ENCODE measurements at places on chromosomes 6 and 20.
A peak's percentile ranks its signal among the peaks of the same experiment; 100 is the strongest.

DNA sequence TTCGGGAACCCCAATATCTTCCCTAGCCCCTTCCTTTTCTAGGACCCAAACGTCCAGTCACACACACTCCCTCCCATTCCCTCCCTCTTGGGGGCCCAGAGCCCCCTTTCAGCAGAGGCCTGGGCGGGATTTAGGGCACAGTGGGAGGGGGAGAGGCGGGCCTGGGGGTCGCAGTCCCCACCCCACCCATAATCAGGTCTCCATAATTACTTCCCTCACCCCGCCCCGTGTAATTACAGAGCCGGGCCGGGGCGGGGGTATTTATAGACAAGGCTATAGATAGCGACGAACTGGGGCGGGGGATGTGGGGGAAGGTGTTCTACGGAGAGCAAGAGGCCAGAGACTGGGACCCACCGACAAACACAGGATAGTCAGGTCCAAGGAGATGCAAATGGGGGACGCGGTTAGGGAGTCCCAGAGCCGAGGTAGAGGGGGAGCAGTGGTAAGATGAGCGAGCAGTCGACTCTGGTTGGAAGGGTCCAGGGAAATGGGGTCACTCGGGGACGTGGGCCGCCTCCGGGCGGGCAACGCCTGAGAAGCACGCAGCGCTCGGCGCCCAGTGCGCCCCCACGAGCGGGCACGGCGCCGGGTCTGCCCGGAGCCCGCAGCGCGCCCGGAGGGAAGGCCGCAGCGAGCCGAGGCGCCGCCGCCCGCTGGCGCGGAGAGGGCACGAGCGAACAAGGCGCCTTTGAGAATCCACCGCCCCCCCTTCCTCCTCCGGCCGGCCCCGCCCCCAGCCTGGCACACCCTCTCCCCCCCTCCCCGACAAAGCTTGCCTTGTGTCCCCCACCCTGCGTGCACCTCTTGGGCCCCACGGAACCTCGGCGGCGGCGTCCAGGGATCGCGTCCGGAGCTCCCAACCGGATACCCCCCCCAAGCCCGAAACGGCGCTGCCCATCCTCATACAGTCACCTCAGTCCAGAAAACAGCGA lies 670 bp upstream of the COL11A2 start:
- no peak for DNase-seq

DNA sequence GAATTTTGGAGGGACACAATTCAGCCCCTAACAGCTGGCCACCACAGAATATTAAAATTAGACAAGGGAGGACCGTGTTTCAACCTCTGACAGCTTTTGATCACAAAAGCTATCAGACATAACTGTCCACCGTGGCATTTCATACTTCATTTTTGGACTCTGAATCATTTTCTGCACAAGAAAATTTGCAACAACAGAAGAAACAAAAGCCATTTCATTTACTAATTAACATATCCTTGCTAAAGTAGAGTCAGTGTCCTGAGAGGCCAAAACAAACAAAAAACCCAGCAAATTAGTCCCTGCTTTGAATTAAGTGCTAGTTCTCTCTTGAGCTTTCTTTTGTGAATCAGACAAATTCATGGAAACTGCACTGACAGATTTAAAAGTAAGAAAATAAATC lies 17.6 kb upstream of the COL12A1 start:
- DNase-seq, result no peak

DNA sequence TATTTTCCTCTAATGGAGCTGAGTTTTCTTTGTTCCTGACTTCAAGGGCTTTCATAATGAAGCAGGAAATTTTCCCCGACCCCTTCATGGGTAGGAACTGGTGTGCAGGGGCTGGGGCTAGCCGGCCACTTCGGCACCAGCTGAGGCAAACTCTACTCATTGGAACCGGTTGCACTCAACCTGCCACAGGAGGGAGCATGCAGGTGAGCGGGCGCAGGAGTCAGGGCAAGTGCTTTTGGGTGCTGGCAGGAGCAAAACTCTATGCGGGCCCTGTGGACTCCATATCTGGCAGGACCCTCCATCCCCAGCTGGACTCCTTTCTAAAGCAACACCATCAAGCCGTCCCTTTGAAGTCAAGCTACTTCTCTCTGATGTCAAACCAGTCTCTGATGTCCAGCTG lies 244.2 kb downstream of the EPM2A start:
- no peak for DNase-seq

GRCh38 chr20:46118481-46119020 lies 437 bp downstream of the CD40 start:
- peak; percentile 56 for DNase-seq

DNA sequence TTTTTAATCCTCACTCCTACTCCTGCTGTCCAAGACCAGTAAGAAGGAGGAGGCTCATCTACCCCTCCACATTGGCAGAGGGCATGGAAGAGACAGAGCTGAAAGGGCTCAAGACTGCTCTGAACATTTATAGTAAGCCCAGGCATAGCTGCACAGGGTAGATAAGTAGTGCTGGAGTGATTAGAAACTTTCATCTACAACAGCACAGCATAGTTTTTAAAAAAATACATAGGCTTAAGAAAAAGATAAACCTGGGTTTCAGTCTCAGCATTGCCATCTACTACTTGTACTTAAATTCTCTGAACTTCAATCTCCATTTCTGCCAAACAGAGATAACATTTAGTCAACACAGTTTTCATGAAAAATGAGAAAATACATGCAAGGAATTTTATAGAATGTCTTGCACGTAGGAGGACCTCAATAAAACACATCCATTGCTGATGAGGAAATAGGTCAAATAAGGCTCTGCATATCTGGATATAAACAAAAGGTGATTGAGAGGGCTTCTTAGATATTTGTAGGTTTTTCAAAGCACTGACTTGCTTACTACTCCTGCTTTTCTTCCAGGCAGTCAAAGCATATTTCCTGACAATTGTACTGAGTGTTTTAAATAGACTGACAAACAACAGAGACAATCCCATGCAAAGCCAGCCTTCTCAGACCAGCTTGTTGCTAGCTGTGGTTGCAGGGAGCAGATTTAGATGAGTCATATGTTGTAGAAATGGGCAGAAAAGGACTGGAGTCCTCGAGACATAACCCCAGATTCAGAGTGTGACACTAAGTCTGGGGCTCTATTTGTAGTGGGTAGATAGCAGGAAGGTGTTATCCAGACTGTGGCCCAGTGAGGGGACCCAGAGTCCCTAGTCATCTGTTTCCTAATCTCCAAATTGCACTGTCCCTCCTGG lies 107.4 kb upstream of the TAB2 start:
- no peak for DNase-seq

DNA sequence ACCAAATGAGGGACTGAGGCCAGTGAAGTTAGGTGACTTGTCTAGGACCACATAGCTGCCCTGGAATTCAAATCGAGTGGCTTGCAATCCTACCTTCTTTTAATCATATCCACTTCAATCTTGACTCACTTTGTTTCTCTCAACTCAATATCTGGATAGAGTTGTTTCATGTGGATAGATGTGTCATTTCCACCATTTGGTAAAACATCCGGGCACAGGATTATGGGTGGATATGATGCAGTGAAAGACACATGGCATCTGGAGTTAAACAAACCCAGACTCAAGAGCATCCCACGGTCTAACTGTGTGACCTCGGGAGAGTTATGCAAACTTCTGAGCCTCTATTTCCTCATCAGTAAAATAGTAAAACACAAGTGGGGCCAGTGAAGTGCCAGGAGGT lies 103.6 kb upstream of the CNKSR3 start:
- no peak for DNase-seq

GRCh38 chr6:137705160-137706082 lies 161.6 kb upstream of the TNFAIP3 start:
- peak; percentile 48 for DNase-seq

GRCh38 chr6:166192557-166192956 lies 24.9 kb upstream of the TBXT start:
- no peak for DNase-seq

DNA sequence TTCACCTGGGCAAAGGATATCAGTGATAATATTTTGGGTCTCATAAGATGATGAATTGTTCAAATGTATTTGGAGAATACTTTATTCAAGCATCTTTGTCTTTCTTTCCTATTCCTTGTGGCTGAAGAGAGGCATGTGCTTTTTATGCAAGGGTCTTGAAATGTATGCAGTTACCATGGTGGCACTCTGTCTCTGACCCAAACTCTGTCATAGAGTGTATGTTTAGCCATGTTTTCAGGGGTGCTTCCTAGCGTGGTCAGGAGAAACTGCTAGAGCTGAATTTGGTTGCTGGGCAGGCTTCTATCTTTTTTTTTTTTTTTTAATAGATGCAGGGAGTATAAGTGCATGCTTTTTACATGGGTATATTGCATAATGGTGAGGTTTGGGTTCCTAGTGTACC lies 15.4 kb downstream of the UST start:
- no peak for DNase-seq

GRCh38 chr6:158223926-158224325 lies 55.8 kb downstream of the GTF2H5 start:
- no peak for DNase-seq

- no peak for DNase-seq
Measured at GRCh38 chr6:5672581-5673011, 334.1 kb downstream of the NRN1 start.

DNA sequence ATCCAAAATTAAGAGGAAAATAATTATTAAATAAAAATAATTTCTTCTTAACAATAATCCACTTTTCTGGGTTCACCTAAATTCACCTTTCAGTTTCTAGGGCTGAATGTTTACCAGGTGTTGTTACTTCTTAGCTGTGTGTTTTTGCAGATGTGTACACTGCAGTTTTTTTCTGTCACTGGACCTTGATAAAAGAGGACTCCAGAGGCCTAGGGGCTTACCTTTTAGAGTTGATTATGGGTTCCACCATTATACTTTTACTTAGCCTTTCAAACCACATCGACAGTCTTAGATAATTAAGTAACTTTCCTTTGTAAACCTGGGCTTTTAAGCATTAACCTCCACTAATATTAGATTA lies 766.5 kb downstream of the BCKDHB start:
- no peak for DNase-seq

DNA sequence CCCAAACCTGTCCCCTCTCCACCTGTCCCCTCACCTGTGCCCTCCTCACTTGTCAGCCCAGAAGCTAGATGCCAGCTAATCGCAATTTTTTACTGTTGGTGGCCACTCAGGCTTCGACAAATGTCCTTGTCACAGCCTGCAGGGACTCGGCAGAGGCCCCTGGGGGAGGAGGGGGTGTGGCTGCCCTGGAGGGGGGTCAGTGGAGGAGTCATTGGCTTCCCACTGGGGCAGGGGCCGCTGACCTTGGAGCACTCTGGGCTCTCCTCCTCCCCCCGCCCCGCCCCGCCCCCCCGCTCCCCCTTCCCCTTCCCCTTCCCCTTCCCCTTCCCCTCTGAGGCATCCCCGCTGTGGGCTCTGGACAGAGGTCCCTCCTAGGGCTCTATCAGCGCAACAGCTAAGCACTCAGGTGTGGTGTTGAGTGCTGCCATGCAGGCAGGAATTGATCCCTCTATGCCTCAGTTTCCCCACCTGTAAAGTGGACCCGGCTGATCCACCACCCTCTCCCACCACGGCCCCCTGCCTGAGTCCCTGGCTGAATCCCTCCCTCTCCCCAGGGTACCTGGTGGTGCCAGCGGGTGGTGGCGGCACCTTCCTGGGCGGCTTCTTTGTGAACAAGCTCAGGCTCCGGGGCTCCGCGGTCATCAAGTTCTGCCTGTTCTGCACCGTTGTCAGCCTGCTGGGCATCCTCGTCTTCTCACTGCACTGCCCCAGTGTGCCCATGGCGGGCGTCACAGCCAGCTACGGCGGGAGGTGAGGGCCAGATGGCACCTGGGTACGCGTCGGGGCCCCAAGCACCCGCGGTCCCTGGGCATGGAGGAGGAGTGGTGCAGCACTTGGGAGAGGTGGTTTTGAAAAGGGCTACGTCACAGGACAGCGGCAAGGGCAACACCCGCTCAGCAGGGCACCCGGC lies 23.8 kb downstream of the SLCO4A1 start:
- no peak for DNase-seq

GRCh38 chr6:35428421-35429149 lies 23.6 kb upstream of the FANCE start:
- DNase-seq, result no peak

GRCh38 chr6:161226009-161226964 lies 47.6 kb downstream of the AGPAT4 start:
- no peak for DNase-seq

DNA sequence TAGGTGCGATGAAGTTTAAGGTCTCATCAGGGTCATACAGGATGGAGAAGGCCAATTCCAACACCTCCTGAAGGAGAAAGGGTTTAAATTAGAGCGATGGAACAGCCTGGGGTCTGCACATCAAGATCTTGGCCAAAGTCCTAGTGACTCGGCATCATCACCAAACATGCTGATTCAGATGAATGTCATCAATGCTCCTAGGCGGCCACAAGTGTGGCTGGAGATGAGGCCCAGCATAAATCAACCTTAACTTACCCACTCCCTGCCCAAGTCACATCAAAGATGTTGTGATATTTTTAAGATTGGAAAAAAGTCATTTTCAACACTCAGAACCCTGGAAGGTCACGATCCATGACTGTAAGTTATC lies 37.5 kb downstream of the ELMO2 start:
- no peak for DNase-seq

- no peak for DNase-seq
Measured at GRCh38 chr6:74551896-74552295, 654.0 kb downstream of the COL12A1 start.

DNA sequence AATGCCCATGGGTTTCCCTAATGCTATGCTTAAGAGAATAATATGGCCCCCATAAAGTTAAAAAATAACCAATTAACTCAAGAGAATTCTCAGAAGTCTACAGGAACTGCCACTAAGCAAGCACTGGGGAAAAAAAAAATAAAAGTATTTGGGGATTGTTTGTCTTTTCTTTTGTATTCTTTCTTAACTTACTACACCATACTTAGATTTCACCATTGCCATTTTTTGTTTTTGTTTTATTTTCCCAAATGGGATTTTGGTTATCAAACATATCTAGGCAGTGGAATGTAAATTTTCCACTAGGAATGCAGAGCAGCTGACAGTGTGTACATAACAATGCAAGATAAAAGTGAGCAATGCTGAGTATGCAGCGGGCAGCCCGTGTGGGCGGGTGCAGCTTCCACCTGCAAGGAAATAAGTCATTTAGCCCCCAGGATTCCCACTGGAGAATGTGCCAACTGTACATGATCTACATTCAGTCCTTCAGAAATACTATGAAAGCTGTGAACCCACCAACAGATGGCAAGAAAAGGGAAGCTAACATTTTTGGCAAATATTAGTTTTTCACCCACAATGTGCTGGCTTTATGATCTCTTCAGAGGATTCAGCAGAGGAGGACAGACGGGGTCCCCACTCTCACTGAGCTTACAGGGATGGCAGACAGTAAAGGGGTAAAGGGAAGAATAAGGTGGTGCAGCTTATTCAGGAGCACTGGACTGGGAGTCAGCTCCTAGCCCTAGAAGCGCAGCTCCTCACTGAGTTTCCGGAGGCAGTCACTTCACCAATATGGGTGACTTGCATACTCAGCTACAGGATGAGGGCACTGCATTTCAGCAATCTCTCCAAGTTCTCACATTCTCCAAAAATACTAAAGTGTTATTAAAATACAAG lies 44.4 kb downstream of the DCDC2 start:
- no peak for DNase-seq

- no peak for DNase-seq
Measured at GRCh38 chr6:39381550-39382140, 59.1 kb upstream of the KCNK16 start.
